Inflammatory macrophage treated with lipopolysaccharide for 1 hour (primary cell): ENCODE measurements at places on chromosomes 6 and 20.

GRCh38 chr6:43263314-43264178, 20.3 kb downstream of the TTBK1 start:
- DNase-seq: peak; percentile 87

DNA sequence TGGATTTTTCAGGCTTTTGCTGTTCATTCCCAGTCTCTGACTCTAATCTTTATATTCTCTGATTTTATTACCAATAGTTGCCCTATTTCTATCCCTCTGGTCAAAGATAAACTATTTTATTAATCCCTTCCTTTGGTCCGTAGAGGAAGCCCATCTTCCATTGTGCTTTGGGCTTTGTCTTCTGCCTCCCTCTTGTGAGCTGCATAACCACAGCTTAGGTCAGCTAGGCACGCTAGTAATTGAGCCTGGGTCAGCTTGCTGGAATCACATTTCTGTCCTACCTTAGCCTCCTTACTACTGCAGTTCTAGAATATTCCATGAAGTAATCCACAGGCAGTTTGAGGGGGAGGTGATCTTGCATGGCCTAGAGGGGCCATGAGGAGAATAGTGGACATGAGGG, 49.4 kb downstream of the TRMT11 start:
- DNase-seq: no peak

DNA sequence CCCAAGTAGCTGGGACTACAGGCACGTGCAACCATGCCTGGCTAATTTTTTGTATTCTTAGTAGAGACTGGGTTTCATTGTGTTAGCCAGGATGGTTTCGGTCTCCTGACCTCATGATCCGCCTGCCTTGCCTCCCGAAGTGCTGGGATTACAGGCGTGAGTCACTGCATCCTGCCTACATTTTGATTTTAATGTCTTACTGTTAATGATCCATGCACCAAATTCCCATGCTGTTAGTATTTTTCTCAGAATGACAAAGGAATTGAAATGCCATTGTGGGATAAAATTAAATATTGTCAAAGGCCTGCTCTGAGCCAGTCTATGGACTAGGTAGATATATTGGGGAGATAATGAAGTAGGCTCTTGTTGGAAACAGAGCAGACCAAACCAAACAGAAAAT, 28.2 kb downstream of the CBFA2T2 start:
- no peak for DNase-seq

GRCh38 chr6:53441761-53442160, 93.0 kb upstream of the ELOVL5 start:
- no peak for DNase-seq

GRCh38 chr6:28531479-28532128, 5.9 kb downstream of the GPX5 start:
- DNase-seq: no peak

DNA sequence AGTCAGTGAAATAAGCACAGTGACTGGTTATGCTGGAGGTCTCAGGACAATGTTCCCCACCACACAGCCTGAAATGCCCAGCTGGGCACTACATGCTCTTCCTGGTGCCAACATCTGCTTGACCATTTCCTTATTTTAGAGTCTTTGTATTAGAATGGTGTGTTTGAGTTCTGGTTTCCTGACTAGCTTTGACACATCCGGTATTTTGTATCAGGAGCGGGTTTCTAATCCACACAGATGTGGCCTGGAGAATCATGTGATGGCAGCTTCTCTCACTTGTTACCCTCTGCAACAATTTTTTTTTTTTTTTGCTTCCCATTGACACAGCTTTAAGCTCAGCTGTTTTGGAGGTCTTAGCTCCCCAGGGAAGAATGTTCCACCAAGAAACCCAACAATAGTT, 164.5 kb upstream of the CST7 start:
- no peak for DNase-seq

DNA sequence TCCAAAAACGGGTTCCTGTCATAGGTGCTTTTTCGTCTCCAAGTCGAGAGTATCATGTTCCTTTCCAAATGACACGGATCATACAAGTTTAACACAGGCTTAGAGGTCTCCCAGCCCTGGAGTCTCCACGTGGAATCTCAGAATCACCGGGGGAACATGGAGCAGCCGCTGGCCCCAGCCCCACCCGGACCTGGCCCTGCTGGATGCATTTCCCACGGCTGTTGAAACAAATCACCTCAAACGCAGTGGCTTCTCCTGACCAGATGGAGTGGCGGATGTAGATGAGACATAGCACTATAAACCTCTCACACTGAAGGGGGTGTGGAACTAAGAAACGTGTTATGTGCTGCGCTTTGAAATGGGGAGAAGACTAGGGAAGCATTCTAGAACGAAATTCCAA, 70.0 kb upstream of the FRMD1 start:
- no peak for DNase-seq

GRCh38 chr6:168015482-168016175, 18.2 kb downstream of the KIF25 start:
- no peak for DNase-seq

- DNase-seq: no peak
Observed at GRCh38 chr6:161094955-161095354, 103.4 kb downstream of the MAP3K4 start.

DNA sequence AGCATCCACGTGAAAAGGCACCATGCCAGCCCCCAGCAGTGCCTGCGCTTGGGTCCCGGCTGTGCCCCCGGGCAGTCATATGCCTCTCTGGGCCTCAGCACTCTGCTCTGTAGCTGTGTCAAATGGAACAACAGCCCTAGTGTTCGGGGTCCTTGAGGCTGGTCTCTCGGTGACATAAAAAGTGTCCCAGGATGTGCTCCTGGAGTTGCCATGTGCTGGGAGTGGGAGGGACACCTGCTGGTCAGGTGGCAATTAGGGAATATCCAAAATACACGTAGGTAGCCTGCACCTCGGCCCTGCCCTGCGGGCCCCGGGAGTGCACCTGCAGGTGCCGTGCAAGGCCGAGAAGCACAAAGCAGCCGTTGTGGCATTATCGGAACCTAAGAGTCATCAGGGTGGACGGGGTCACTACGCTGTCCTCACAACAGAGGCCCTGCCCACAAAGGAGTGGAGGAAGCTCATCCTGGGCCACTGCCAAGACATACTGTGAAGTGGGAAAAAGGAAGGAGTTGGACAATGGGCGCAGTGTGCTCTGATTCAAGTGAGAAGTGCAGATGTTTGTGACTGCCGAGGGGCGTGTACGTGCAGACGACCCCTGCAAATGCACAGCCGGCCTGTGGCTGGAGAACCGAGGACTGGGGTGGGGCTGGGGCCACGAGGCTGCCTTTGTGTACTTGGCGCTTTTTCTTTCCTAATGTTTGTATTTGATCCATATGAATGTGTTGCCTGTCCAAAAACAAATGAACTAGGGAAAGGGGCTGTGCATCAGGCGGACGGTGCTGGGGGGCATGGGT, 24.6 kb downstream of the SLCO4A1 start:
- DNase-seq: peak; percentile 81

DNA sequence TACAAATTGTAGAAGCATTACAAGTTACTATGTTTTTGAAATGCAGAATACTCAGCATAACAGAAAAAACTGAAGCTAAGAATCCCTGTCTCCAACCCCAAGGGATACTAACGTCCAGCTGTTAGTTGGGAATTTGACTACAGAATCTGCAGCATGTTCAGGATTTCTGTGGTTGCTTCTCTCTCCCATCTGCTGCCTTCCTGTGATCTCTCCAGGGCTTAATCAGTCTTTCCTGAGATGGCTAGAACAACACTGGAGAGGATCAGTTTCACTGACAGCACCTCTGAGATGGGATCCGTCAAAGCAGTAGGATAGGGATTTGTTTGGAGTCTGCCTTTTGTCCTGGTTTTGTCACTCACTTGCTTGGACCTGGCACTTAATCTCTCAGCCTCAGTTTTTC, 73.3 kb upstream of the NUP153 start:
- DNase-seq: no peak

GRCh38 chr6:110357298-110357663, 868 bp downstream of the METTL24 start:
- DNase-seq: no peak
